ENCODE measurements at places on chromosomes 5 and 9.

- no peak for DNase-seq
Observed at GRCh38 chr5:143957455-143957854, 145.5 kb downstream of the HMHB1 start.

- DNase-seq = peak; percentile 11
Observed at GRCh38 chr5:24703934-24704333, 59.2 kb upstream of the CDH10 start.

DNA sequence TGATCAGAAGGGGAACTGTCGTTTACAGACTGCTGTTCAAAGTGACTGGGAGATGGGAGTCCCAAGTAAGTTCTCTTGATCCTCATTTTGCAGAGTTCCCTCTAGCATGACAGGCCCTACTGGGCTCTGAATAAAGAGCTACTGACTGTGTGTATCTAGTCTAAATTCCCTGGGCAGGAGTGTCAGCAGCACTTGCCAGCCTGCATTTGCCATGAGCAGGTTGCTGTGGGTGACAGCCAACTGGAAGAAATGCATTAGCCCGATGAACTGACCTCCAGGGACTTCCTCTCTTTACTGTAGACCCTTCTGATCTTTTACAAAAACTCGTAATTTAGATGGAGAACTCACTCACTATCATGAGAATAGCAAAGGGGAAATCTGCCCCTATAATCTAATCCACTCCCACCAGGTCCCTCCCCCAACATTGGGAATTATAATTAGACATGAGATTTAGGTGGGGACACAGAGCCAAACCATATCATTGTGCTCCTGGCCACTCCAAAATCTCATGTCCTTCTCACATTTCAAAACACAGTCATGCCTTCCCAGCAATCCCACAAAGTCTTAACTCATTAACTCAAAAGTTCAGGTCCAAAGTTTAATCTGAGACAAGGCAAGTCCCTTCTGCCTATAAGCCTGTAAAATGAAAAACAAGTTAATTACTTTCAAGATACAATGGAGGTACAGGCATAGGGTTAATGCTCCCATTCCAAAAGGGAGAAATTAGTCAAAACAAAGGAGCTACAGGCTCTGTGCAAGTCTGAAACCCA is 78.9 kb upstream of the CXCL14 start:
- no peak for DNase-seq

DNA sequence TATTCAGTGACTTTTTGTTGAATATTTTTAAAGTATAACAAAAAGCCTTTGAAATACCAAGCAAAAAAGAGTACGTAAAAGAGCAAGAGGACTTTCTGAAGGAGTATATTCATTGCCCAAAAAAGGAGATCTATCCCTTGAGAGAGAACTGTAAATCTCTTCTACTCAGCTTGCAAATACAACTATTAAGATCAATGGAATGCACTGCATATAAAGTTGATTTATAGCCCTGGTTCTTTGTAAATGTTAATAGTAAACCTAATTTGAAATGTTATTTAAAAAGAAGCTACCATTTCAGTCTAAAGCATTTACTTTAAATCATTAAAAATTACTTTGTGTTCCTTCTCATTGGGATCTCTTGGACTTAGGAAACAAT is 168.1 kb downstream of the PDE4D start:
- no peak for DNase-seq

DNA sequence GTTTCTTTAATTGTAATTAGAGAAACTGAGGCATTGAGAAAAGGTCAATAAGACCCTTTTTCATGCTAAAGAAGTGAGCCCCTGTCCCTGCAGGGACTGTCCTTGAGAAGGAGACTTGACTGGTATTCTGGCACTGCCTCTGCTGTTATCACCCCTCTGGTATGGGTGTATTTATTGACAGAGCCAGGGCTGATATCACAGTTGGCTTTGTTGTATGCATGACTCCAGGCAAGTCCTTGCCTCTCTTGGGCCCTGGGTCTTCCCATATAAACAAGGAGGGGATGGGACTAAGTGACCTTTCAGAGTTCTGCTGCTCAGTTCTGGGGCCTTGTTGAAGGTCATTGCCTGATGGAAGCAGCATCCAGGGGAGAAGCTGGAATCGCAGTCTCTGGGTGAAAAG is 71.8 kb upstream of the PPARGC1B start:
- no peak for DNase-seq

DNA sequence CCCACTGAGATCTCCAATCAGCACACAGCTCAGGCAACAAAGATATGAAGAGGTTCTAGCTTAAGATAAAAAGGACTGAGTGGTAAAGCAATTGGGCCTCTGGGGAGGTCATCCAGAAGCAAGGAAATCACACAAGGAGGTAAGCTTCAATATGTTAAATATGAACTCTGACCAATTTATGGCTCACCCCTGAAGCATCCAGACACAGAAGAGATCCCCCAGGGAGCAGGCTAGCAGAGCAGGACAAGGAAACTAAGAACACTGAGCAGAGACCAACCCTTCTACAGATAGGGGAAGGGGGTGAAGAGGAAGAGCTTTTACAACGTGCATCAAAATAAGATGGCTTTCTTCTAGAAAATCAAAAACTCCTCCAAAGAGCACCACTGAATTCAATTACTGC is 616.2 kb downstream of the DNAH5 start:
- DNase-seq = no peak

- no peak for DNase-seq
Observed at GRCh38 chr5:87184605-87185004, 83.1 kb upstream of the RASA1 start.

GRCh38 chr5:107470295-107470582 is 200.5 kb downstream of the EFNA5 start:
- no peak for DNase-seq

DNA sequence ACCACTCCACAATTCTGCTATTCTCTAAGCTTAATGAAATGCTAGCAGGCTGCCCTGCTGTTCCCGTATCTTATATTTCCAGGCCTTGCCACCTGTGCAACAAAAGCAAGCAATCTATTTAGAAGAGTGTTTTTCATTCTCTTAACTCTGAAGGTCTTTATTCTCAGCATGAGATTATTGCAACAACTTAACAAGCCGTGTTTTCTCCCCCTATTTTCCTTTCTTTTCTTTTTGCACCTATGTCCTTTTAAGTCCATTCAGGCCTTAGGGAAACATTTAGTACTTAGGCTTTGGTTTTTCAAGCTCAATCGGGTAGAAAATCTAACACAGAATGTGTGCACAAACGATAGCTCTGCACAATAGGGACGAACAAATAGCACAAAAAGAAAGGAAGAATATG is 89.6 kb upstream of the DMRTA1 start:
- DNase-seq = no peak

GRCh38 chr9:116027511-116027910 is 126.1 kb upstream of the PAPPA start:
- DNase-seq = no peak

GRCh38 chr5:134370871-134371833 is at the start of gene UBE2B:
Gene UBE2B (plus strand): TSS chr5:134371569. CDS start chr5:134371596, 27 bp downstream.
- peak; percentile 96 for DNase-seq

- DNase-seq = no peak
Observed at GRCh38 chr5:158224253-158224652, 365.3 kb upstream of the CLINT1 start.

DNA sequence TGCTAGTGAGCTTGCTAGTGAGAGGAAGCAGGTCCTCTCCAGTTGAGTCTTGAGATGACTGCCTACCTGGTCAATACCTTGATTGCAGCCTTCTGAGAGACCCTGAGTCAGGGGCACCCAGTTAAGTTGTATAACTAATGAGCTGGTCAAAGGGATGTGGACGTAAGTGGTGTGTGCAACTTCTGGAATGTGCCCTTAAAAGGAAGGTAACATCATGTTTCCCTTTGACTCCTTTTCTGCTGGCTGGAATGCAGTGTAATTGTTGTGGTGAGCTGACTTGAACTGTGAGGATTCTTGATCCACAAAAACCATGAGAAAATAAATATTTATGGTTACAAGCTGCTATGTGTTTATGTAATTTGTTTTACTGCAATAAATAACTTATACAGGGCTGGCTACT is 2.4 kb upstream of the SNX2 start:
- DNase-seq = no peak

GRCh38 chr9:95078939-95079338 is 238.6 kb downstream of the FANCC start:
- no peak for DNase-seq

- DNase-seq = no peak
Observed at GRCh38 chr9:118984607-118985006, 384.6 kb downstream of the BRINP1 start.

DNA sequence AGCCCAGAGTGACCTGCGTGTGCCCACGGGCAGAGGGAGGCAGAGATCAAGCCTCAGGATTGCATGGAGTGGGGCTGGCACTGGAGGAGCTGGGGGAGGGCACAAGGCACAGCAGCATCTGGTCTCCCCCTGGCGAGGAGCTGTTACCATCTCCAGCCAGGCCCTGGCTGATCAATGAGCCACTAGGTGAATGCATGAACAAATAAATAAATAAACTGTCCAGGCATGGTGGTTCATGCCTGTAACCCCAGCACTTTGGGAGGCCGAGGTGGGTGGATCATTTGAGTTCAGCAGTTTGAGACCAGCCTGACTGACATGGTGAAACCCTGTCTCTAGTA is 14.3 kb upstream of the PSMB7 start:
- DNase-seq = peak; percentile 93

GRCh38 chr9:13022756-13023155 is 247.9 kb downstream of the LURAP1L start:
- no peak for DNase-seq

- no peak for DNase-seq
Observed at GRCh38 chr5:75199071-75199470, 37.6 kb downstream of the ANKRD31 start.

DNA sequence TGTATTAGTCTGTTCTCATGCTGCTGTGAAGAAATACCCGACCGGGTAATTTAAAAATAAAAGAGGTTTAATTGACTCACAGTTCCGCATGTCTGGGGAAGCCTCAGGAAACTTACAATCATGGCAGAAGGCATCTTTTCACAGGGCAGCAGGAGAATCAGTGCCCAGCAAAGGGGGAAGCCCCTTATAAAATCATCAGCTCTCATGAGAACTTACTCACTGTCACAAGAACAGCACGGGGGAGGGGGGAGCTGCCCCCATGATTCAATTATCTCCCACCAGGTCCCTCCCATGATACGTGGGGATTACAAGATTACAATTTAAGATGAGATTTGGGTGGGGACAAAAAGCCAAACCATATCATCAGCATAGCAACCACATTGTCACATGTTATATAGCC is 102.5 kb downstream of the GPBP1 start:
- no peak for DNase-seq

- DNase-seq = no peak
Observed at GRCh38 chr5:138029944-138030343, 2.9 kb downstream of the FAM13B start.

DNA sequence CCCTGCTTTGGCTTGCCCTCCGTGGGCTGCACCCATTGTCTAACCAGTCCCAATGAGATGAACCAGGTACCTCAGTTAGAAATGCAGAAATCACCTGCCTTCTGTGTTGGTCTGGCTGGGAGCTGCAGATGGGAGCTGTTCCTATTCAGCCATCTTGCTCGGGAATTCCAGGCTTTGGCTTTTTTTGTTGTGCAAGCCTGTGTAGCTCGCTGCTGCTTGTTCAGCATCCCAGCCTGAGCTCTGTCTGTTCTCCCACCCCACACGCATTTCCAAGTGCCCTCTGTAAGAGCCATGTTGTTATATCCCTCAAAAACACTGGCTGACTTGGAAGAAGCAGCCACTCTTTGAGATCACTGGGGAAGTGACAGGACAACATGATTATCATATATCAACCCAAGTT is 101.6 kb upstream of the DPYSL3 start:
- DNase-seq = no peak

- DNase-seq = no peak
Observed at GRCh38 chr9:122144836-122145591, 14.6 kb downstream of the NDUFA8 start.

DNA sequence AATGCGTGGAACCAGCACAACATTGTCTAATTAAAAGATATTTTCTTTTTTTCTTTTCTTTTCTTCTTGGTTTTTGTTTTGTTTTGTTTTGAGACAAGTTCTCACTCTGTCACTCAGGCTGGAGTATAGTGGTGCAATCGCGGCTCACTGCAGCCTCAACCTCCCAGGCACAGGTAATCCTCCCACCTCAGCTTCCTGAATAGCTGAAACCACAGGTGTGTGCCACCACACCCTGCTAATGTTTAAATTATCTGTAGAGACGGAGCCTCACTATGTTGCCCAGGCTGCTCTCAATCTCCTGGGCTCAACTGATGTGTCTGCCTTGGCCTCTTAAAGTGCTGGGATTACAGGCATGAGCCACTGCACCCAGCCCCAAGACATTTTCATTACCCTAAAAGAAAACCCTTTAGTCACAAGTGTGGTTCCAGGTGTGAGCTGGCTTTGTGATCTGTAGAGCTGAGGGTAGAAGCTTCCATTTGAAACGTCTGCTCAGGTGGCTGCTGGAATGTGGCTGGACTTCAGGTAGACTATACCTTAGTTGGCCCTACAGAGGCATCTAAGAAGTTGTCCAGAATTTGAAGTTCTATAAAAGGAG is 19.1 kb upstream of the NEK6 start:
- no peak for DNase-seq

DNA sequence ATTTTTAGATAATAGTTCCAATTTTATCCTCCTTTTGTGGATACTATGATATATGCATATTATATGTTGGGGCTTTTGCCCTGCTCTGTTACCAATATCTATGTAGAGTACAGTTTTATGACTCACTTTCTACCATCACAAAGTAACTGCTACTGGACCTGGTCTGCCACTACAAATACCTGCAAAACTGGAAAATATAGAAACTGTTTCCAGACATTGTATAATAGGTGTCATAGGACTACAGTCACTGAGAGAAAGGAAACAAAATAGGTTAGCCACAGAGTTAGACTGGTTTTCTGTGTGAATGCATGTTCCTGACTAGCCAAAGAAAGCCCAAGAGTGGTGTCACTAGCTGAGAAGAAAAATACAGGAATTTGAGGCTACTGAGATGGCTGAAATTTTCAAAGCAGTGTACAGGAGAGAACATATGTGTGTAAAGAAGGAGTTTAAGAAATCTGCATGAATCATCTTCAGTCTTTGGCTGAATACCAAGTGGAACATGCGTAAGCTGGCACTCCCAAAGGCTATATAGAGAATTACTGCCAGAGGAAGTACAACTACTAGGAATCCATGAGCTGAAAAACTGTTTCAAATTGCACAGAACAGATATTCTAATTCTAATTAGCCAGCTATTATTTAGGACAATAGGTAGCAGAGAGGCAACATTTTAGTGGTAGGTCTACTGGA is 29.0 kb upstream of the FAM174A start:
- DNase-seq = no peak

GRCh38 chr9:129598089-129598596 is 22.8 kb downstream of the C9orf50 start:
- DNase-seq = no peak

Measured in NCI-H1092 treated with DMSO at 0.1 percent for 48 hours (cell line).